ENCODE measurements at places on chromosomes 4 and X. TPM values are rescaled to one million over a fixed set of nuclear protein-coding genes. Genes with fewer than 3 reads are reported as not detected.

The TTC29 gene
- not detected for total RNA-seq

The WDR17 gene
- 3.3 TPM for total RNA-seq

The SPANXN3 gene
- not detected for total RNA-seq

The SUPT20HL2 gene
- not detected for total RNA-seq

The PAGE4 gene
- total RNA-seq = not detected

The SLC6A14 gene
- total RNA-seq = not detected

The GRIA3 gene
- total RNA-seq = 3.3 TPM

The SSX7 gene
- total RNA-seq = not detected

The TCP11X1 gene
- total RNA-seq = not detected

All from smooth muscle cell of trachea (primary cell).